ENCODE measurements at places on chromosomes 4 and X.

DNA sequence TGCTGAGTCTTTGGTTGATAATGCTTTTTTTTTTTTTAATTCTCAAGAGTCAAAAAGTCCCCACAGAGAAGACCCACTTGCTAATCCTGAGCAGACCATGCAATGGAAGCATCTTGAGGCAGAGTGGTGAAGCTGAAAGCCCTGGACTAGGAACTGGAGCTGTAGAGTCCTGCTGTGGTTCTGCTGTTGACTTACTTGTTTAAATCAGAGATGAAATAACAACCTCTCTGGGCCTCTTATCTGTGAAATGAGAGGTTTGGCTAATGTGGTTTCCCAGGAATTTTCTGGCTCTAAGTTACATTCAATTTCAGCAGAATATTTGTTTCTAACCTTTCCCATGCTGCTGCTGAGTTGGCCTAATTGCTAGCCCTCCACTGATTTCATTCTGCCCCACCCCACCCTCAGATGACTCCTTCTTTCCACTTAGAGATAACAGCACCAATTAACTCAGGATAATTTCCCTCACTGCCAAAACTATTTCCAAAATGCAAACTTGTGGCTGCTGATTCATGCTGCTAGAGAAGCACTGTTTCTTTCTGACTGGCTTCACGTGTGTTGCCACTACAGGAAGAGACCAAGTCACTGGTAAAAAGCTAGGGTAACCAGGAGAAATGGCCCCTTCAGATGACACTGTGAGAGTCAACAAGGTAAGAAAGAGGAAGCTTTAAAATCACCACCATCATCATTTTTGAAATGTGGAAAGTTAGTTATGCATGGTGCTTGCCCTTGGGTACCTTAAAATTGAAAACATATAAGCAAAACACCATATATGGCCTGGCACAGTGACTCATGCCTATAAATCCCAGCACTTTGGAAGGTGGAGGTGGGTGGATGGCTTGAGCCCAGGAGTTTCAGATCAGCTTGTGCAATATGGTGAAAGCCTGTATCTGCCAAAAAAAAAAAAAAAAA lies 326.4 kb downstream of the DCHS2 start:
- peak; percentile 78 for DNase-seq

DNA sequence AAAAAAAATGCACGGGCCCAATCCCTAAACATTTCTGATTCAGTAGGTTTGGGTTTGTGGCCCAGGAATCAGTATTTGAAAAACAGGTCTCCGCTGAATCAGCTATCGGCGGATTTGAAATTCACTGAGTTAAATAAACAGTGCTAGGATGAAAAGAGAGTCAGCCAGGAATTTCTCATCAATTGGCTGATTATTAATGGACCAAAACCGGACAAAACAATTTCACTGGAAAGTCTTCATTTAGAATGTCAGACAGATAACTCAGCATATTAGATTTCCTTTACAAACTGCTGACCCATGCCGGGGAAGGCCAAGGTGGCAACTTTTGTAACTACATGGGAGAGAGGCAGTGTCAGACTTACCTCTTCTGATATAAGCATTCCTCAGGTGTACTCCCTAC lies 99.4 kb upstream of the LSM6 start:
- DNase-seq = no peak

GRCh38 chr4:138678985-138679746 lies 336.4 kb upstream of the NOCT start:
- no peak for DNase-seq

DNA sequence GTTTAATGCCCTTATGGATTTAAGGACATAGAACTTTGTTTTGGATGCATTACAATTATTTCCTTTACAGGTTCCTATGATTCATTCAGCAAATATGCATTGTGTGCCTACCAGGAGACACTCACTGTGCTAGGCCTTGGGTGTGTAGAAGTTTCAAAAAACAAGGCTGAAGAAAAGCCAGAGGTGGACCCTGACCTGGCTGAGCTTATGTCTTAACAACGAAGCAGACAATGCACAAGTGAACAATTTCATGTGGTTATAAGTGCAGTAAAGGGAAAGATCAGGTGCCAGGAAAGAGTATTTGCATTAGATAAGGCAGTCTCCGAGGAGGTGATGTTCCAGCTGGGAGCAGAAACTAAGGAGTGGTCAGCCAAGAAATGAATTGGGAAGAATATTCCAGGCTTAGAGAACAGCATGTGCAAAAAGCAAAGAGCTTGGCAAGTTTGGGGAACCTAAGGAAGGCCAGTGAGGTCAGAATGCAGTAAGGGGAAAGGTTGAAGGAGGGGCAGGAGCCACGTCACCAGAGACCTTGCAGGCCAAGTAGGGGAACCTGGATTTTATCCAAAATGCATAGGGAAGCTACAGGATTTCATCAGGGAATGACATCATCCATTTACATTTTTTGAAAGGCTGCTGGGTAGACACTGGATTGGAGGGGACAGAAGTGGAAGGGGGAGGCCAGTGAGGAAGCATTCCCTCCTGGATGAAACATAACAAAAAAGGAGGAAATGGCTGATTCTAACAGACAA lies 193.6 kb downstream of the SOWAHB start:
- no peak for DNase-seq

- no peak for DNase-seq
These were observed 57.8 kb downstream of the DCLK2 start for GRCh38 chr4:150136036-150136435.

Data from skeletal muscle cell (primary cell).